Activated B cell treated with CpG ODN at 0.5 μM for 24 hours (primary cell): ENCODE measurements at places on chromosomes 16 and 17. TPM values are rescaled to one million over a fixed set of nuclear protein-coding genes. Genes with fewer than 3 reads are reported as not detected.

The OXLD1 gene
- total RNA-seq: 36.7 and 37.3 TPM in 2 replicates

The CHMP6 gene
- total RNA-seq: 35.1 and 36.6 TPM in 2 replicates

The AMFR gene
- 118 and 134 TPM in 2 replicates for total RNA-seq

The SLC16A11 gene
- total RNA-seq: 3.6 and 4.2 TPM in 2 replicates

The DNASE1L2 gene
- total RNA-seq: 1.2 and 1.3 TPM in 2 replicates

The SLC52A1 gene
- 0.09 TPM in 1 of 2 replicates, not detected in the other for total RNA-seq

DNA sequence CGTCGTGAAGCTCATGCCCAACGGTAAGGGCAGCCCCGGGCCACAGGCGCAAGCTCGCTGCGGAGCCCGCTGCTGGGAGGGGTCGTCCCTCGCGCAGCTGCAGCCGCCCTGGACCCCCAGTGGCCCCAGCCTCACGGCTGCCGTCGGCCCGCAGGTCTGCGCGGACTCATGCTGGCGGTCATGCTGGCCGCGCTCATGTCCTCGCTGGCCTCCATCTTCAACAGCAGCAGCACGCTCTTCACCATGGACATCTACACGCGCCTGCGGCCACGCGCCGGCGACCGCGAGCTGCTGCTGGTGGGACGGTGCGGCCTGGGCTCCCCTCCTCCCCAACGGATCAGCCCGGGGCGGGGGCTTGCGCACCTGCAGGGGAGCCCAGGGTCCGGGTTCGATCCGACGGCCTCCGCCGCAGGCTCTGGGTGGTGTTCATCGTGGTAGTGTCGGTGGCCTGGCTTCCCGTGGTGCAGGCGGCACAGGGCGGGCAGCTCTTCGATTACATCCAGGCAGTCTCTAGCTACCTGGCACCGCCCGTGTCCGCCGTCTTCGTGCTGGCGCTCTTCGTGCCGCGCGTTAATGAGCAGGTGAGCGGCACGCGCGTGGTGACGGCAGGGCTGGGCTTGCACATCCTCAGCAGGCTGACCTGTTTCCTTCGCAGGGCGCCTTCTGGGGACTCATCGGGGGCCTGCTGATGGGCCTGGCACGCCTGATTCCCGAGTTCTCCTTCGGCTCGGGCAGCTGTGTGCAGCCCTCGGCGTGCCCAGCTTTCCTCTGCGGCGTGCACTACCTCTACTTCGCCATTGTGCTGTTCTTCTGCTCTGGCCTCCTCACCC, 5.8 kb downstream of the SLC5A2 start:
- no peak overlapping the region for H3K27ac ChIP-seq
- H3K36me3 ChIP-seq: peaks cover 31% of the 10 kb centered on the region
- H3K4me1 ChIP-seq: peaks cover 9% of the 10 kb centered on the region
- peaks cover 7% of the 10 kb centered on the region for H3K27me3 ChIP-seq

DNA sequence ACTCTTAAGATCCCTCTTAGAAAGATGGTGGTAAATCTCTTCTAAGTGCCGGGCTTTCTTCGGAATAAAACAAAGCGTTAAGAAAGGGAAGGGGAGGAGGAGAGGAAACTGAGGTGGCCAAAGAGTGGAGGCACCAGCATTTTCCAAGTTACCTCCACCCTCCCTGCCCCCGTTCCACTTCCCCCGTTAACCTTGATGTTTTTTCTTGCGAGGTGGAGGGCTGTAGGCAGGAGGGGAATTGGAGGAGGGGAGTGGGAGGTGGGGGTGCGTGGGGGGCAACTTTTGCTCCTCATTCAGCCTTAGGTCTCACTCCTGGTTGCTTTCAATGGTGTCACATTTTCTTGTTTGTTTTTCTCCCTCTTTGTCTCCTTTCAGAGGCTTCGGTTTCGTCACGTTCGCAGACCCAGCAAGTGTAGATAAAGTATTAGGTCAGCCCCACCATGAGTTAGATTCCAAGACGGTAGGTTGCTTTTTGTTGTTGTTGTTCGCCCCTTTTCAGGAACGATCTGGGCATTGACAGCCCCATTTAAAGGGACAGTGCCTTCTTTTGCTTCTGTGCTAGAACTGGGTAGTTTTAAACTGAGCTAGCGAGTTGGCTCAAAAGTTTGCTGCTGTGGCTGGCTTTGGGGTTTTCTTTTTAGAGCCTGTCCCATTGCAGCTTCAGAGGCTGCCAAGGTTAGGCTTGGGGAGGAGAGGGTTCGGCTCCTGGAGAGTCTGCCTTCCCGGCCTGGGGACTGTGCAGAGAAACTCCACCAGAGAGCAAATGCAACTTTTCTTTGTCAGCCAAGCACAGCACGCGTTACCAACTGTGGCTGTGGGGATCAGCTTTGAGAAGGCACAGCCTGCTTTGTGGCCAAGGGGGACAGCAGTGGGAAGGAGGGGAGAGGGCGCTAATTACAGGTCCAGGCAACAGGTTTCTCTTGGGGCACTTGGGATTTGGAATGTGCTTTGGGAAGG, 1.9 kb downstream of the MSI2 start:
- no peak for DNase-seq
- H3K36me3 ChIP-seq: peaks cover 32% of the 10 kb centered on the region
- H3K27ac ChIP-seq: peak overlapping the region; percentile 88

DNA sequence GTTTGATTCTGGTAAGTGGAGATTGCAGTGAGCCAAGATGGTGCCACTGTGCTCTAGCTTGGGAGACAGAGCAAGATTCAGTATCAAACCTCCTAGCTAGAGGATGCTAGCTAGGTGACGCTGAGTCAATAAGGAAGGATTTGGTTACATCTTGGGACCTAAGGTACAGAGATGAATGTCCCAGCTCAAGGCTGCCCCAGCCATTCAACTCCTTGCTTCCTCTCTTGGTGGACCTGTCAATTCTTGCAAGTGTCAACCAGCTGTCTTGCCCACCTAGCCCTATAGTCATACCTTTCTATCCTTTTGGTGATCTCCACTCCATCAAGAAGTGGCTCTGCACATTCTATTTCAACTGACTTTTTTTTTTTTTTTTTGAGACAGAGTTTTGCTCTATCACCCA, 1.4 kb upstream of the MILR1 start:
- no peaks in the 10 kb centered on the region for H3K27me3 ChIP-seq
- H3K4me1 ChIP-seq: peaks cover 48% of the 10 kb centered on the region
- no peak for DNase-seq
- no peak overlapping the region for H3K27ac ChIP-seq
